ENCODE measurements at places on chromosomes 13 and 19.

DNA sequence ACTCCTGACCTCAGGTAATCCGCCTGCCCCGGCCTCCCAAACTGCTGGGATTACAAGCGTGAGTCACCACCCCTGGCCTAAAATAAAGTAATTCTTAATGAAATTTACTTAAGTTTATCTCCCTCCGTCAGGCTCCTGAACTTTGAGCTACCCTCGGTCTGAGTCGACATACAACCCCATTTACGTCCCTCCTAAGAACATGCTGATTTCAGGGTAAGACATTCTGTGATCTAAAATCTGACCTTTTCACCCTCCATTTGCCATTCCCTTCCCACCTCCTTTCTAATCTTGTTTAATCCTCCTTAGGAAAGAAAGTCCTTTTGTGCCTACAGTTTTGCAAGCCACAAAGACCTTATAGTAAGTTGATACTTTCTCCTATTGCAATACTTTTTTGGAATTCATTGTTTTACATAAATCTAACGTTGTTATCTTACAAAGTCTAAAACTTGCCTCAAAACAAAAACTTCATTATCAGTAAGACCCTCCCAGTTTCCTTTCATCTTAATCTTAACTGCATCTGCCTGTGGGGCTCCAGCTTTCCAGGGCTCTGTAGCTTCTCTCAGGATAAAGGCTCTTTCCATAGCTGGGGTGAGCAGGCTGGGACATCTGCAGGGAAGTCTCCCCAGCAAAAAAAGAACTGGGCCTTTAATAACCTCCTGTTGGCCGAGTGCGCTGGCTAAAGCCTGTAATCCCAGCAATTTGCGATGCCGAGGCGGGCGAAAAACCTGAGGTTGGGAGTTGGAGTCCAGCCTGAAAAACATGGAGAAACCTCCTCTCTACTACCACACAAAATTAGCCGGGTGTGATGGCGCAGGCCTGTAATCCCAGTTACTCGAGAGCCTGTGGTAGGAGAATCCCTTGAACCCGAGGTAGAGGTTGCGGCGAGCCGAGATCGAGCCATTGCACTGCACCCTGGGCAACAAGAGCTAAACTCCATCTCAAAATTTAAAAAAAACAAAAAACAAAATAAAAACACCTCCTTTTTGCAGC, 143.1 kb downstream of the ZNF737 start:
- peaks cover 5% of the 10 kb centered on the region for H3K4me1 ChIP-seq
- H3K27ac ChIP-seq = no peak overlapping the region
- H3K36me3 ChIP-seq = peaks cover under 1% of the 10 kb centered on the region
- no peaks in the 10 kb centered on the region for H3K27me3 ChIP-seq

GRCh38 chr19:8811315-8812172, 20.6 kb downstream of the ZNF558 start:
- no peaks in the 10 kb centered on the region for H3K4me1 ChIP-seq
- no peak overlapping the region for H3K27ac ChIP-seq
- H3K27me3 ChIP-seq = no peaks in the 10 kb centered on the region
- H3K4me3 ChIP-seq = no peak overlapping the region

- peaks cover 30% of the 10 kb centered on the region for H3K36me3 ChIP-seq
- no peak overlapping the region for H3K4me3 ChIP-seq
- no peak for DNase-seq
- H3K4me1 ChIP-seq = peaks cover 18% of the 10 kb centered on the region
- H3K27me3 ChIP-seq = no peaks in the 10 kb centered on the region
- peak overlapping the region; percentile 40 for H3K27ac ChIP-seq
Observed at GRCh38 chr19:17266589-17266974, 661 bp upstream of the BABAM1 start.

DNA sequence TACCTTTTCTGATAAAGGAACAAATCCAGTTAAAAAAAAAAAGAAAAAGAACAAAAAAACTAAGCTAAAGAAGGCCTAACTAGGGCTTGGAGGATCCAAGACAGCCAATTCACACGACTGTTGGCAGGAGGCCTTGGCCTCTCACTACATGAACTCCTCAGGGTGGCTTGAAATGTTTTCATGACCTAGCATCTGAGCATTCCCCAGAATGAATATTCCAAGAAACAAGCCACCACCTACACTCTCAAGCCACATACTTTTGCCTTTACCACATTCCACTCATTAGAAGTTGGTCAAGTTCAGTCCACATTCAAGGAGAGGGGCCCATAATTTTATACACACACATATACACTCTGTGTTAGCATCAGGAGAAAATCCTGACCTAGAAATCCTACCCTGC, 97.6 kb upstream of the SIAH3 start:
- H3K27ac ChIP-seq = no peak overlapping the region
- H3K4me1 ChIP-seq = no peaks in the 10 kb centered on the region
- H3K27me3 ChIP-seq = no peaks in the 10 kb centered on the region
- H3K4me3 ChIP-seq = no peak overlapping the region
- DNase-seq = no peak
- H3K36me3 ChIP-seq = no peaks in the 10 kb centered on the region

All from spinal cord (tissue), 10 donors.